ENCODE measurements at places on chromosomes 11 and 22.
A peak's percentile ranks its signal among the peaks of the same experiment; 100 is the strongest.

GRCh38 chr11:93747122-93747521, 5.7 kb downstream of the C11orf54 start:
- DNase-seq, result peak; percentile 21

- DNase-seq, result no peak
Observed at GRCh38 chr22:47587861-47588577, 825.6 kb downstream of the TBC1D22A start.

- no peak for DNase-seq
Observed at GRCh38 chr11:441043-441417, 781 bp downstream of the ANO9 start.

DNA sequence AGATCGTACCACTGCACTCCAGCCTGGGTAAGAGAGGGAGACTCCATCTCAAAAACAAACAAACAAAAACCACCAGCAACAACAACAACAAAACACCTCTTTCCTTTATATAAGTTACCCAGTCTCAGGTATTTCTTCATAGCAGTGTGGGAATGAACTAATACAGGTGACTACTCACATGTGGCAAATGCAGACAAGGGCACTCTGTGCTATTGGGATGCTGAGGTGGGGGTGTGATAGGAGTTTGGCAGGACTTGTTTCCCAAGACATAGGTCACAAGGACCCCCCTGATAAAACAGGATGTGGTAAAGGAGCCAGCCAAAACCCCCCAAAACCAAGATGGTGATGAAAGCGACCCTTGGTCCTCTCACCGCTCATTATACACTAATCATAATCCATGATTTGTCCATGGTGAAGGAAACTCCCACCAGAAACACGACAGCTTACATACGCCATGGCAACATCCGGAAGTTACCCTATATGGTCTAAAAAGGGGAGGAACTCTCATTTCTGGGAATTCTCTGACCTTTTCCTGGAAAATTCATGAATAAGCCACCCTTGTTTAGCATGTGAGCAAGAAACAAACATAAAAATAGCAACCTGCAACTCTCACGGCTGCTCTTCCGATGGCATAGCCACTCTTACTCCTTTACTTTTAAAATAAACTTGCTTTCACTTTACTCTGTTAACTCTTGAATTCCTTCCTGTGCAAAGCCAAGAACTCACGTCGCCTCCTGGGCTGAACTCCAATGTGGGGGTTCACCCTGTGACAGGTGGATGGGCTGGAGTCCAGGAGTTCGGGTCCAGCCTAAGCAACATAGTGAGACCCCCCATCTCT, 18.8 kb upstream of the INCENP start:
- DNase-seq, result no peak

DNA sequence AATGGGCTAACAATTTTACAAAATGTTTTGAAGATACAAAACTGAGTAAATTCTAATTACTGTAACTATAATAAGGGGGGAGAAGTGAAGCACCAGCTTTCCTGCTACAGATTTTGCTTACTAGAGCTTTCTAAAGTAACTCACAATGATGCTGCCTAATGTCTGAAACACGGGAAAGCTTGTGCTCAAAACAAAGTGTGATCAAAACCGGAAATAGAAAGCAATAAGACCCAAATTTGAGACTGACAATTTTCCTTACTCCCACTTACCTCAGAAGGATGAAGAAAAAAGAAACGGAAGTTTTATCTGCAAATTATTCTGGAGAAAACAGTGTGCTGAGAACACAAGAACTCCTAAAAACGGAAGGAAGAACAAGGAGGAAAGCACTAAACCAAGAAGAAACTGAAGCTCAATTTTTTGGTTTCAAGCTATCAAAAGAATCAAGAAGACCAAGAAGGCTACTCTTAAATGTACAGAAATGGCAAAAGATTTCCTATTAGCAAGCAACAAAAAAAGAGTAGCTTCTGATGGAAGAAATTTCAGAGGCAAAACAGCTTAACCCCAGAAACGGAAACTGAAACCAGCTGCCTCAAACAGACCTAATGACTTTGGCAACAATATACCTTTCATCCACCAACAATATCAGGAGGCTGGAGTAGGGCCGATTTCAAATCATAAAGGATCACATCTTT, 33.4 kb downstream of the AMBRA1 start:
- DNase-seq, result peak; percentile 52

- DNase-seq, result no peak
Observed at GRCh38 chr11:117313091-117313490, 3.0 kb downstream of the BACE1 start.

GRCh38 chr11:120335556-120335907, 681 bp upstream of the ARHGEF12 start:
- DNase-seq, result no peak

DNA sequence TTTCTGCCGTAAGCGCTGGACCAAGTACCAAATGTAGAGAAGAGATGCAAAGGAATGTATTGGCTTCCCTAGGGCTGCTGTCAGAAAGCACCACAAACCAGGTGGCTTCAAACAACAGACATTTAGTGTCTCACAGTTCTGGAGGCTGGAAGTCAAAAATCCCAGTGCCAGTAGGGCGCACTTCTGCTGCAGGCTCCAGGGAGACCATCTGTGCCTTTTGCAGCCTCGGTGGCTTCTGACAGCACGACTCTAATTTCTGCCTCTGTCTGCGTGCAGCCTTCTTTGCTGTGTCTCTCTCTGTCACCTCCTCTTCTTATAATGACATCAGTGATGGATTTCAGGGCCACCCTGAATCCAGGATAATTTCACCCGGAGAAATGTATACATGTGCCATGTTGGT, 2.8 kb downstream of the APOL6 start:
- DNase-seq, result no peak

DNA sequence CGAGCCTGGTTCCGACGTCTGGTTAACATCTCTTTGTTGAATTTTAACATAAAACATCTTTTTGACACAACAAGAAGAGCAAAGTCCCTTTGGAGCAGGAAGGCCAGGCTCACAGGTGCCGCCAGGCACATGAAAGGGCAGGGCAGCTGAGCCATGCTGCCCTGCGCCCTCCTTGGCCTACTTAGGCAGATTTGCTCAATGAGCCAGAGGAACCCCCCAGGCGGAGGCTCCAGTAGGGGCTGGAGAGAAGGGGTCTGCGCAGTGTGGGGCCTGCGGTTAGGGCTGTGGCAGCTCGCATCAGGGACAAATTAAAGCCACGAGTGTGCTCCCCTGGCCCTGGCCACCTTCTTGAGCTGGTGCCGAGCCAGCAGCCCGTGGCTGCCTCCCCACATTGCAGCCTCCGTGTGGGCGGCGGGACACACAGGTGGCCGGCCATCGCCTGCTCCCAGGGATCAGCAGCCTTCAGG, 9.9 kb upstream of the SLC22A12 start:
- no peak for DNase-seq

- no peak for DNase-seq
Observed at GRCh38 chr11:373716-374551, 4.6 kb downstream of the B4GALNT4 start.

DNA sequence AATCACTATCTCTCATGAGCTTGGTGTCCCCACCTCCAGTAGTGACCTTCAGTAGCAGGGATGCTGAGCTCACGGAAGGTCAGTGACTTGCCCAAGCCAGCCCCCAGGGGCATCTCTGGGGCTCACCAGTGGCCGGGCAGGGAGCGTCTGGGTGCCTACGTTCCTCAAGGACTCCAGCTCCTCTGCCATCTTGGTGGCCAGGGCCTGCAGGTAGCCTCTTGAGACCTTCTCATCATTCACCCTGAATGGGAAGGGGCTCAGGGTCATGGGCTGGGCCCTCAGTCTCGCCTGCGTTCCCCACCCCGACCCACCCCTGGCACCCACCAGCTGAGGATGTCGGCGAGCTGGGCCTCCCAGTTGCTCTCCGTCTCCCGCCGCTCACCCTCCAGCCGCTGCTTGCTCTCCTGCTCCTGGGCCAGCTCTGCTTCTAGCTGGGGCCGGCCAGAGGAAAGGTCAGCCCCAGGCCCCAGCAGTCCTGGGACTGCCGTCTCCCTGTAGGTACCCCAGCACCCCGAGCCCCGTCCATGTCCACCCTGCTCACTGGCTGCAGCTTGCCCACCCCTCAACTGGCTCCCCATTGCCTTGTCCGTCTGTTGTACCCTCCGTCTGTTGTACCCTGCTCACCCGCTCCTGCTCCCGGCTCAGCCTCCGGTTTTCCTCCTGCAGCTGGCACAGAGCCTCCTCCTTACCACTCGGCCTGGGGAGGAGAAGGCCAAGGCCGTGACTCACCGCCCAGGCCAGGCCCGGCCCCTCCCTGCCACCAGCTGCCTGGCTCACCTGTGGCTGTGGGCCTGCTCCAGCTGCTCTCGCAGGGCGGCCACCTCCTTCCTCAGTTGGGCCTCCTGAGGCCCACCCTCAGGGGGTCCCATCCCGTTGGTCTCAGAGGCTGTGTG, 9.5 kb downstream of the CDC42BPG start:
- DNase-seq, result peak; percentile 80

- no peak for DNase-seq
Observed at GRCh38 chr11:130416530-130416882, 11.9 kb downstream of the ADAMTS8 start.

DNA sequence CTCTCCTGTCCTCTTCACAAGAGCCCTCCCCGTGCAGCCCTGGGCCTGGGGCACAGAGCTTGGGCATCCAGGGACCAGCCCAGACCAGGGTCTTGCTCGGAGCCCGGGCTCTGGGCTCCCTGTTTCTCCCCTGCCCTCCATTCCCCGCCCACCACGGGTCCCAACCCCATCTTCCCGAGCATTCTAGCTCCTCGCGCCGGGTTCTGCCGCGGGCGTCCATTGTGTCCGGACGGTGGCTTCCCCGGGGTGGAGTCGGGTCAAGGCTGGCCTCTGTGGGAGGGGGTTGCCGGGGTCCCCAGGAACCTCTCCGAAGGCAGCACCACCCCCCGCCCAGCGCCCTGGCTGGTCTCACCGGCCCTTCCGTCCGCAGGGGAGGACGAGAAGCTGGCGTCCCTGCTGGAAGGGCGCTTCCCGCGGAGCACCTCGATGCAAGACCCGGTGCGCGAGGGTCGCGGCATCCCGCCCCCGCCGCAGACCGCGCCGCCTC, 18.1 kb upstream of the ACR start:
- no peak for DNase-seq

GRCh38 chr11:74311352-74311926, at the start of gene P4HA3:
Gene P4HA3, minus strand, starts transcription at chr11:74311640. Its CDS starts 29 bp downstream, at chr11:74311611.
- DNase-seq, result peak; percentile 30

GRCh38 chr11:33942954-33943353, 51.1 kb upstream of the LMO2 start:
- no peak for DNase-seq

GRCh38 chr11:124302347-124303125, 11.2 kb downstream of the OR8D1 start:
- DNase-seq, result no peak

GRCh38 chr11:57761301-57762234, at the start of gene CTNND1:
Gene CTNND1, plus strand, starts transcription at chr11:57761802. Its CDS starts 29,677 bp downstream, at chr11:57791479.
- peak; percentile 97 for DNase-seq

DNA sequence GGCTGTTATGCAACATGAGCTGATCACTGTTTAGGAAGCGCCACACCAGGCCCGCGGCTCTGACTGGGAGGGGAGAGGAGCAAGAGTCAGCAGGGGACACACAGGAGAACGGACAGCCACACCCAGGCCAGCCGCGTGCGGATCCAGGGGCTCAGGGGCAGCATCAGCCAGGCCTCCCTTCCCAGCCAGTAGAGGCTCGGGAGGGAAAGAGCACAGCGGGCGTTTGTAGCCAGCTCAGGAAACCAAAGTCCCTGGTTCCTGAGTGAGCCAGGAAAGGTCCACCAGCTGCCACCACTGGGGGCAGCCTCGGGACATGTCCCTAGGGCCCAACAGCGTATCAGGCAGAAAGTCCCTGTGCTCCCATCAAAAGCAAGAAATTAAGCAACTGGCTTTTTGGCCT, 71.8 kb upstream of the PITPNB start:
- peak; percentile 12 for DNase-seq

- no peak for DNase-seq
Observed at GRCh38 chr11:81579339-81579738, 1154.3 kb downstream of the FAM181B start.

GRCh38 chr22:38853196-38853651, 9.4 kb upstream of the NPTXR start:
- no peak for DNase-seq

DNA sequence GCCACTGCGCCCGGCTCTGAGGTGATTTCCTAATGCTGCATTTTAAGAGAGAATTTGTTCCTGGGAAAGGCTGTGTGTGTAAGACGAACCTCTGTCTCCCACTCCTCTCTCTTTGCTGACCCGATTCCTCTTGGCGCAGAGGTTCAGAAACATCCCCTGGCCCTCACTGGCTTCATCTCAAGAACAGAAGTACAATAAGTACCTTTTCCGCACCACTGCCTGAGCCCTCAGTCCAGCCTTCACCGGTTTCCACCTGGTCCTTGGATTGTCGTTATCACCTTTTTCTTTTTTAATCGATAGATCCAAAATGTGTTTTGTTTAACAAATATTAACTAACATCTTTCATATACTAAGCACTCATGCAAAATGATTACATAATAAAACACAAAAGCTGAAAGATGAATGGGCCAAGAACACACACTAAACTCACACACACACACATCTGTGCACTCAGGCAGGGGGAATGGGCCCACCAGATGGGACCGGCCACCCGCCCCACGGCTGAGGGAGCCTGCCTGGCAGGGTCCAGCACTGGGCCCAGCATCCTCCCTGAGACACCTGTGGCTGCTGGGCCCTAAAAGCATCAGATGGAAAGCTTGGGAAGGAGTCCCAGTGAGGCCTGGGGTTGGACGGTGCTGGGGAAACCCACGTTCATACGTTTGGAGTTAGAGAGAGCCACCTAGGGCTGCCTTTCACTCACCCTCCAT, 50.4 kb upstream of the A4GALT start:
- no peak for DNase-seq

- DNase-seq, result peak; percentile 94
Observed at GRCh38 chr11:66545701-66546367, at the start of gene ZDHHC24. Gene ZDHHC24, minus strand, starts transcription at chr11:66546048. Its CDS starts 45 bp downstream, at chr11:66546003.

GRCh38 chr11:64502634-64503033, 88.4 kb upstream of the SLC22A12 start:
- DNase-seq, result no peak

DNA sequence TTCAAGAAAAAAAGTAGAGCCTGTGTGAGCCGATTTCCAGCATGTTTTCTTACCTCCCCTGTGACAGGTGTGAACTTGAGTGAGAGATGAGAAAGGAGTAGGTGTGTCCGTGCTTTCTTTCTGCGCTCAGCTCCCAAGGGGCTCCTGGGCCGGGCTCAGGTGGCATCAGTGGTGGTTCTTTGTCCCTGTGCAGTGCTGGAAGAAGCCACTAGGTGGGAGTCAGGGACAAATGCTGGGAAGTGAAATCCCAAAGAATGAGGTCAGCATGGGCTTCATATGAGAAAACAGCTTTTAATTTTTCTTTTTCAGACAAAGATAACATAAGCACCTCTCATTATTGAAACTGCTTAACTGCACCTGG, 57.8 kb downstream of the PPFIBP2 start:
- peak; percentile 59 for DNase-seq

All from ACHN (cell line).